Right cardiac atrium (tissue), 5 donors: ENCODE measurements at places on chromosomes 7 and 10. TPM values are rescaled to one million over a fixed set of nuclear protein-coding genes. Genes with fewer than 3 reads are reported as not detected.

GGCT gene
- total RNA-seq: 23.0 TPM

COL13A1 gene
- 4.4 TPM for total RNA-seq

FBXL15 gene
- 14.2 TPM for total RNA-seq

PRKCQ gene
- 0.20 TPM for total RNA-seq

WASHC2C gene
- 32.9 TPM for total RNA-seq

AKR1E2 gene
- 10.6 TPM for total RNA-seq
